ENCODE measurements at places on chromosomes 5 and 9.

- no peak for DNase-seq
Measured at GRCh38 chr5:67246108-67246507, 49.5 kb upstream of the CD180 start.

GRCh38 chr5:150429410-150429873 lies 16.7 kb upstream of the CD74 start:
- no peak for DNase-seq

- no peak for DNase-seq
Measured at GRCh38 chr9:23552876-23553601, 273.0 kb downstream of the ELAVL2 start.

DNA sequence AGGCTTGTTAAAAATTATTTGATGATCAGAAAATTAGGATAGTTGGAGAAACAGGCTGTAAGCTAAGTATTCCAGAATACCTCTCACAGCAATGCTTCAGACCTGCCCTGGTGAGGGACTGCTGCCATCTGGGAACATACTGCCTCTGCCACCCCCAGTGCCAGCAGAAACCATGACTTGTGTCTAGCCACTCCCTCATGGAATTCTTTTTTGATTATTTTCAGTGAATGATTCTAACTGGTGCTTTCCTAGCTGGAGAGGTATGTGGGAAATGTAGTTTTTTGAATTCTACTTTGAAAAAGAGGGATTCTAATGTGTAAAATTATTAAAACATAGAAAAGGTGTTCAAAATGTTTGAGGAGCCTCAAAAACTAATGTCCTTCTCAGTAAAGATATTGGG lies 126.3 kb downstream of the HMHB1 start:
- DNase-seq, result no peak

- DNase-seq, result no peak
Measured at GRCh38 chr5:35622974-35623373, 5.3 kb downstream of the SPEF2 start.

DNA sequence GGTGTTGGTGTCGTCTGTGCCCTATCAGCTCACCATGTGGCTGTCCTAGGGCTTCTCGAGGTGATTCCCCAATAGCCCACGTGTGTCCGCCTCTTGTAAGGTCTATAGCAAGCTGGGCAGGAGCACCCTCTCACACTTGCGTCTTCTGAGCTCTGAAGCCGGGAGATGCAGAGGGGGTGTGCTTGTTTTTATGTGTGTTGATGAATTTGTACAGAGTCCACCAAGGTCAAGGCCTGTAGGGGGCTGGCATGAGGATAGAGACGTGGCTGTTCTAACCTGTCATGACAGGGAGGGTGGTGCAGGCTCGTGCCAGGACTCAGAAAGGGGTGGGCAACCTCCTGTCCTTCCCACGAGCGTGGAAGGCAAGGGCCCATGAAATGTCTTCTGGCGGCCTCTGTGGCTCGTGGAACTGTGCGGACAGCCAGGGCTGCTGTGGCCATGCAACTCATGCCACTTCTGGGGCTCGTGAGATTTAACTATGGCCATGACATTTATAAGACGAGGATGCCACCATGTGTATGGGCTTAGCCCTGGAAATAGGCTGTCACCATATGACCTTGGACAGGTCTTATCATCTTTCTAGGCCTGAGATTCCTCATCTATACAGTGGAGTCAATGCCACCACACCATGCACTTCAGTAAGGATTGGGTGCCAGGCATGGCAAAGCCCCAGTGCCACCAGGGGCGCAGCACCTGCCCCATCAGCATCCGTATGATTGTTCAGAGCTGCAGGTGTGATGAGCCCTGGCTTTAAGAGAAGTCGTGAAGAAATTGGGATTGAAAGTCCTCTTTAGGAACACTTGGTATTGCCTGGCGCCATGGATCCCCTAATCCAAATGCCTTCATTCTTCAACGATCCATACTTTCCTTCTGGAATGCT lies 2.3 kb upstream of the OLFM1 start:
- DNase-seq, result no peak

- DNase-seq, result no peak
Measured at GRCh38 chr5:18792145-18792544, 1157.9 kb downstream of the TAF11L14 start.

DNA sequence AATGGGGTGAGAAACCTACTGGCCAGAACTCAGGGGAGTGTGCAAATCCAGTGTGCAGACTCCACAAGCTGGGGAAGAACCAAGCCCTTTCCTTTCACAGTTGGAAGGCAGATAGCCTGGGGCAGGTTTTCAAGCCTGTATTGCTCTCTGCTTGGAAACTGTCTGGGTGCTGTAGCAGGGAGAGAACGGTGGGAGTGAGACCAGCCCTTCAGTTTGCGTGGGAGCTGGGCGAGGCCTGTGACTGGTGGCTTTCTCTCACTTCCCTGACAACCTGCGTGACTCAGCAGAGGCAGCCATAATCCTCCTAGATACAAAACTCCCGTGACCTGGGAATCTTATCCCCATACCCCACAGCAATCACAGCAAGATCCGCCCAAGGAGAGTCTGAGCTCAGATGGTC lies 44.9 kb upstream of the SNCAIP start:
- DNase-seq, result no peak

DNA sequence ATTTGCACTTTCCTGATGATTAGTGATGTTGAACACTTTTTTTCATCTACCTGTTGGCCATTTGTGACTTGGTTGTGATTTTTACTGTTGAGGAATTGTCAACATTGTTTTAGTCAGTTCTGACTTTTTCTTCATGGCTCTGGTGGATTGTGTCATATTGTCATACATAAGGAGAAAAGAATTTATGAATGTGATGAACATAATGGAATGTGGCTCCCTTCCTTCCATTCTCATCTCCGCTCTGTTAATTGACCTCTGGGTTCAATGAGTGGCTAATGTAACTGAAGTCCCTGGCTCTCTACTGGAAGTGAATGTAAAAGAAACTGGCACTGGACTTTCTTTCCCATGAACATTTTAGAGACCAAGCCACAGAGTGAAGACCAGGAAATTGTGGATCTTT lies 49.2 kb downstream of the KIAA1958 start:
- no peak for DNase-seq

GRCh38 chr5:40842351-40842750 lies 1.2 kb downstream of the CARD6 start:
- no peak for DNase-seq

DNA sequence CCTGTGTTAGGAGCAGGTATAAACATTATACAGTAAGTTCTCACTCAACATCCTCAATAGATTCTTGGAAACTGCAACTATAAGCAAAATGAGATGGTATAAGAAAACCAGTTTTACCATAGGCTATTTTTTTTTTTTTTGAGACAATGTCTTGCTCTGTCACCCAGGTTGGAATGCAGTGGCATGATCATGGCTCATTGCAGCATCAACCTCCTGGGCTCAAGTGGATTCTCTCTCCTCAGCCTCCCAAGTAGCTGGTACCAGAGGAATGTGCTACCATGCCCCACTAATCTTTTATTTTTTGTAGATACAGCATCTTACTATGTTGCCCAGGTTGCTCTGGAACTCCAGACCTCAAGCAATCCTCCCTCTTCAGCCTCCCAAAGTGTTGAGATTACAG lies 50.1 kb upstream of the ADRB2 start:
- DNase-seq, result no peak

DNA sequence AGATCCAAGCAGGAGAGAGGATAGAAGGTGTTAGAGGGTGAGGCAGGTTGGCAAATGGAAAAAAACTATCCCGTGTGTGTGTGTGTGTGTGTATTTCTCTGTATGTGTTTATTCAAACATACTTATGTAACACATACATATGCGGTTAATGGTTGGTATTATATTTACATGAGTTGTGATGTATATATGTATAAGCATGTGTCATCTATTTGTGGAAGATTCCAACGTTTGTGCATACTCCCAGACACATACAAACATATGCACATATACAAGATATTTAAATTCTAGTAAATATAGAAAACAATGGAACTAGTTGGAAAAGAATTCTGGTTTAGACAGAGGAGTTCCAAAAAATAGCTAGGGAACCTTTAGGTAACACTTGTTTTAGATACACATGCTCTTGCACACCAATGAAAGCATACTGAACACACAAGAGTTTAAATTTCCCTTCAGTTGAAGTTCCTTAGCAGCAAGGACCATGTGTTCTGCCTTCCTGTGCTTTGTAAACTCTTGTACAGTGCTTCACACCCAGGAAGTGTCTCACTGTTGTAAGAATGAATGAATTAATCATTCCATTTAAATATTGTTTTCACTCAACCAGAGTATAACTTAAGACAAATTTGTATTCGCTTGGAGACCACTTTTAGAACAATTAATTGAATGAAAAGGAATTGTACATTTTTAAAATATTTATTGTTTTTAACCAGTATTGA lies 257.8 kb downstream of the FER start:
- no peak for DNase-seq

DNA sequence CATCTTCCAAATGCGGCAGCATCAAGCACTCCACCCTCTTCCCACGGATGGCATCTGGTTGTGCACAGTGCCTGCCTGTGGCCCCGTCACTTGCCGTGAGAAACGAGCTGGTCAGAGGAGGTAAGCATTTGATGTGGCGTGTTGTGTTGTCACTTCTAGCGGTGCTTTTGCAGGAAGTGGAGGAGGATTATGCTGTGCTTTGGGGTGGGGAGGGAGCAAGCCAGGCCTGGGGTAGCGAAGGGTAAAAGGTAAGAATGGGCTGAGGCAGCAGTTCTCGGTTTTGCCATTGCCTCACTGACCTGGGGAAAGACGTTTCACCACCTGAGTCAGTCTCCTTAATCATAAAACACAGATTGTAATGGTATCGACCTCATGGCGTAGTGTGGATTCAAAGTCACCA lies 2.3 kb upstream of the POMT1 start:
- DNase-seq, result peak; percentile 35

DNA sequence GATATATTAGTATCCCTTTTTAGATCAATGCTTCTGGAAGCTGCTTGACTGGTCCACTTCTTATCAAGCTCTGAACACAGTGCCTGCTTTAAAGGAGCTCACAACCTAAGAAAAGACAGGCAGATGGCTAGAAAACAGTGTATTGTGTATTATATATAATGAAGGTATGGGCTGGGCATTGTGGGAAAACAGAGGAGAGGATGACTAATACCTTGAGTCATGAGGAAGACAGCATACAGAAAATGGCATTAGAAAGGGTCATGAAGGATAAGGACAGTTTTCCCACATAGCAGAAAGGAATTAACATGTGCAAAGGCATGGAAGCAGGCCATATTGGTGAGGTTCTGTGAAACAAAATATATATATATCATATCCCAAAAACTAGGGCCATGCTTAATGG lies 309.6 kb downstream of the MLLT3 start:
- DNase-seq, result no peak

- DNase-seq, result no peak
Measured at GRCh38 chr9:108049026-108049607, 559.5 kb upstream of the KLF4 start.

DNA sequence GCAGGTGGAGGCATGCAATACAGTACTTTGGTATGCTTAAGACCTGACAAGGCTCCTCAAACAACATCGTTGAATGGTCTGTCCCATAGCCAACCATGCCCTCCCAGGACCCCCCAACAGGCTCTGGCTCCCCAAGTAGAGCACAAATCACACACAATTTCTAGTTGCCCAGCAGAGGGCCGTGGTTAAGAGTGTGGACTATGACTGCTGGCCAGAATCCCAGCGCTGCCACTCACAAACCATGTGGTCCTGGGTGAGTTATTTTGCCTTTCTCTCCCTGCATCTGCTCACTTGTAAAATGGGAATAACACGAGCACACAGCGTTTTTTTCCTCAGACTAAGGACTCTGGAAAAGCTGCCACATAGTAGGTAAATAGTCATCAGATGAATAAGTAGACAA lies 6.5 kb downstream of the CKMT2 start:
- DNase-seq, result no peak

- DNase-seq, result no peak
Measured at GRCh38 chr5:160049099-160049498, 40.2 kb downstream of the TTC1 start.

- no peak for DNase-seq
Measured at GRCh38 chr5:168699002-168699401, 119.8 kb upstream of the PANK3 start.

- no peak for DNase-seq
Measured at GRCh38 chr5:132481596-132482211, 8.9 kb downstream of the IRF1 start.

- DNase-seq, result no peak
Measured at GRCh38 chr5:116514421-116514970, 60.1 kb downstream of the SEMA6A start.

DNA sequence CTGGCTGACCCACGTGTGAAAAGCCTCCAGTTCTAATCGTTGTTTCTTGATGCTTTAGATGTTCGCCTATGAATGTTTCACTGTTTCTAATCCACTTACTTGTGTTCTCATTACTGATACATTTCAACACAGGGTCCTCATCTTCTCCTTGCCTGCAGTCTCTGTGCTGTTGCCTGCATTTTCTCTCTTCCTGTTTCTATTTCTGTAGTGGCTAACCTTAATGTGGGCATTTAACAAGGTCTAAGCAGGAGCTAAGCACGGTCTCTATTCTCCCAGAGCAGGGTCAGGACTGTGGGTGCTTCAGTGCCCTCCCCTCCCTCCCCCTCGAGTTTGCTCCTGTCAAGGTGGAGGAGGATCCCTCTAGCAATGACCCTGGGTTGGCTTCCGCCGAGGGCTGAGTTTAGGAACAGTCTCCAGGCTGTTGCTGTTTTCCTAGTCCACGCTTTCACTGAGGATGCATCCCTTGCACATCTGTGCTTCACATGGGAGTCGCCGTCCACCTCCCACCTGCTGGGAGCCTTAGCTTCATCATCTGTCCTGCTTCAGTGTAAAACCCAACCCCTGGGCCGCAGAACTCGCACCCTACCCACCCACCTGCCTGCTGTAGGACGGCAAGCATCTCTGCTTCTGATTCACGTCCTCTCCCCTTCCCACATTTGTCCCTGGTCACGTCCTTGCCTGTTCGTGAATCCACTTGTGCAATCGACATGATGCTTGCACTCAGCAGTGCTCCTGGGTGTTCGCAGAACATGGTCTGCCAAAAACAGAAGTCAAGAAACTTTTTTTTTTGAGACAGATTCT lies 2.4 kb upstream of the EXOC3 start:
- no peak for DNase-seq

- no peak for DNase-seq
Measured at GRCh38 chr5:20229303-20230005, 241.5 kb upstream of the CDH18 start.

- no peak for DNase-seq
Measured at GRCh38 chr9:93895535-93895934, 59.6 kb downstream of the BARX1 start.

DNA sequence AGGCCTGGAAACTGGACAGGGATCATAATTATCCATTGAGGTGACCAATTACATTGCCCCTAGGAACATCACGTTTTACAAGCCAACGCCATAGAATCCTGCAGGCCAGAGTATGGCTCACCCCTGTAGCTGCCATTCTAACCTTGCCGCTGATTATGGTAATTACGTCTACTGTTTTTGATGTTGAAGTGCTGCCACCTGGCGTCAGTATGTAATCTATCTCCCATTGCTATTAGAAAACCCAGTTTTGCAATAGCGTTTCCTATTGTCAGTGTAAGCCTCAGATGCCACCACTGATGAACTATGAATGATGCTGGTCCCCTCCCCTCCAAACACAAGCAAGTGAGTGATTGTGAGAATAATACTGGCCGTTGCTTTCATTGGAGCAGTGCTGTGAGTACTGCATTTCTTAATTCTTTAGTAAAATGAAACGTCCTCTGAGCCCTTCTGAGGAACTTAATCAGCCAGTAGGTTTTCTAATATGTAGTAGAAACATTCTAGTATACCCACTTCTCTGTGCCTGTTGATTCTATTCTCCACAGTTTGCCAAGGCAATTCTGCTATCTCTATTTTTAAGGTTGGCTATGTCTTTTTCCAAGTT lies 100.5 kb upstream of the NMUR2 start:
- DNase-seq, result peak; percentile 2
